ENCODE measurements at places on chromosomes 11 and 22.

DNA sequence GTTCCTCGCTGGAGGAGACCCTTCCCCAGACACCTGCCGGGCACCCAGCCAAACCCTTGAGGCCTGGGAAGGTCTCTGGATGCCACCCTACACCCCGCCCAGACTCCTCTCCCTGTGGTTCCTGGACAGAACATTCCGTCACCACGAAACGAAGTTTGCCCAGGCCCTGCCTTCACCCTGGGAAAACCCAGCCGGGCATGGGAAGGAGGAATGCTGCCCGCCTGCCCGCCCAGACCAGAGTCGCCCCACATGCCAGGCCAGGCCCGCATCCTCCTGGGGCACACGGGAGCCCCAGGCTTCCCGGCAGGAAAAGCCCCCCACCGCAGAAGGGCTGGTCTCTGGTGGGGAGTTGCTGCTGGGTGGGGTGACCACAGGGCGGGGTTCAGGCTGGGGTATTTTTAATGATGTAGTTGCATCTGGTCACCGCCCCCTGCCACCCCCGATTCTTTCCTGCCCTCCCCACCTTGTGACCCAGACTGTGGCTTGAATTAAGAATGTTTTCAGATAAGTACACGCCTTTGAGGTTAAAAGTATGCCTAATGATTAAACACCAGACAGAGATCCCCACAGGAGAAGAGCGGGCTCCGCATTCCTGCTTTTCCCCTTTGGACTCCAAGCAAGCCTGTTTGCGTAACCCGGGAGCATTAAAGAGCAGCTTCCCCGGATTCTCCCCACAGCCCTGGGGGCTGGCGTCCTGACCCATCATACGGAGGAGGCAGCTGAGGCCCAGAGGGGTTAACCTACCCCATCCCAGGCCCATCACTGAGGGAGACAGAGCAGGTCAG, 44.6 kb upstream of the PPARA start:
- DNase-seq = no peak

DNA sequence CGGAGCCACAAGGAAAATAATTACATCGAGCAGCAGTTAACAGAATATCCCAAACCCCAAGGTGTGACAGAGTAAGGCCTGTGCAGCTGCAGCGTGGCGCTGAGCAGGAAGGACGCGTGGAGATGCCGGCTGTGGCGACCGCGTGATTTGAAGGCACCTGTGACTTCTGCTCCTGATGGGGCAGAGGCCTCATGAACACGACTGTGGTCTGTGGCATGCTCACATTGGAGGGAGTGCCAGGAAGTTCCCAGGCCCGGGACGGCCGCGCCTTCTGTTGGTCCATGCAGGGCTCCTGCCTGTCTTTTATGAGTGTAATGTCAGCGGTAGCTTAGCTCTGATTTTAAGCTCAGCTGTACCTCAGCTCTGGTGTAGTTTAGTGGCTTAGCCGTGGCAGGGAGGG, 50.4 kb downstream of the TPCN2 start:
- no peak for DNase-seq

DNA sequence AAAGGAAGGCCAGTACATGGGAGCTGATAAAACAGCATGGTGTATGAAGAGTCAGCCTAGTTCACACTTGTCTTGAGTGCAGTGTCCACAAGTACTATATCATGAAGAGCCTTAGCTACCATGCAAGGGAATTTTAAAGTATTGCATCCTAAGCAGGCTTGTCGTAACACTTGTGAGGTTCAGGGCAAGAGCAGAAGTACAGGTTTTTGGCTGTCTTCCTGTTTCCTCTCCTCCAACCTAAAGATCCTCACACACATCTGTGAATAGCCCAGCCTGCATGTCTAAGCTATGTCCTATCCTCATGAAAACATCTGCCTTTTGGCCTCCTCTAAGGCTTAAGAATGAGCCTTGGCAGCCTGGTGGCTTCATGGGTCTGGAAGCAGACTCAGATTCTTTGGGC, 34.6 kb upstream of the TMEM123 start:
- DNase-seq = no peak

- no peak for DNase-seq
Observed at GRCh38 chr11:3221408-3222002, 2.9 kb upstream of the MRGPRG start.

DNA sequence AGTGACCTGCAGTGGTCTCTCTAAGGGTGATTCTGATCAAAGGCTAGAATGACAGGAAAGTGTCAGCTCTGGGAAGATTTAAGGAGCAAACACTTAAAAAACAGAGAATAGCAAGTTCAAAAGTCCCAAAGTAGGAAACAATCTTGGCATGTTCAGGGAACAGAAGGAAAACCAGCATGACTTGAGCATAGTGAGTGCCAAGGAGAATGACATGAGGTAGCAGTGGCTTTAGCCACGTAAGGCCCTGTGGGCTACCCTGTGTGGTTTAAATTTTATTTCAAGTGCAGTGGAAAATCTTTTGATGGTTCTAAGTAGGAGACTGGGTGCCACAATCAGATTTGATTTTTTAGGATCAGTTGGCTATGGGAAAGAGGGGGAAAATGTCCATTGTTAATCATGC, 149.4 kb downstream of the WNT11 start:
- DNase-seq = no peak

GRCh38 chr11:66007201-66007634, 4.6 kb upstream of the CST6 start:
- DNase-seq = no peak

DNA sequence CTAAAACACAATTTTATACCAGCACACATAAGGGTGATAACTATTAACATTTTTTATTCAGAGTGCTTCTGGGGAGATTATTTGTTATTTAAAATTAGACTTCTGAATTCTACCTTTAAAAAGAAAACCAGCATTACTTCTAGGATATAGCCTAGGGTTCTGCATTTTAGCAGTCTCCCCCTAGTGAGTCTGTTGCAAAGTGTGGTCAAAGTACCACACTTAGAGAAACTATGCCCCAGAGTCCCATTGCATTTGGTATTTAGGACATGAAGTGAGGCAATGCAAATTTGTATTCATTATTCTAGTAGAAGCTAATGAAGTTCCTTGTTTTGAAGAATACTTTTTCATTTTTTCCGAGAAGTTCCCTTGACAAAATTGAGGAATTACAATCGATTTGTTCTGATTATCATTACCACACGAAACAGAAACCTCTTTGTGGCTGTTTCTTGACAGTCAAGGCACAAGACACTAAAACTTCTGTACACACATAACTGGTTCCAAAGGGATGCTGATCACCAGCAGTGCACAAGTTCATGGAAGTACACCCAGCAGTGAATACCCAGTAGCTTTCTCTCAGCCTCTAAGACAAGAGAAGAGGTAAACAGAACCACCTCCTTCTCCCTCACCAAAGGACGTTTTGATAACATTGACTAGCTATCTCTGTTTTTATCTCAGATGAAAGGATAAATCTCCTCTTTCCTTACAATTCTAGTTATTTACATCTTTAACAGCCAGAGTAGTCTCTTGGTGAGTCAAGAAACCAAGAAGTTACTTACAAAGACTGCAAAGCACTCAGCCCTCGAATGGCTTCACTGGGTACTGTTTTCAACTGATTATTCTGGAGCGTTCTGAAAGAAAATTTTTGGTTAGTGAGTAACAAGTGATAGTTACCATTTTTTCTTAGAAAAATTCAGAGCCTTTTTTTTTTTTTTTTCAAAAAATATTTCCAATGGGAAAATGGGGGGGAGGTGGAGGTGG, 27.6 kb upstream of the CCDC34 start:
- DNase-seq = no peak

DNA sequence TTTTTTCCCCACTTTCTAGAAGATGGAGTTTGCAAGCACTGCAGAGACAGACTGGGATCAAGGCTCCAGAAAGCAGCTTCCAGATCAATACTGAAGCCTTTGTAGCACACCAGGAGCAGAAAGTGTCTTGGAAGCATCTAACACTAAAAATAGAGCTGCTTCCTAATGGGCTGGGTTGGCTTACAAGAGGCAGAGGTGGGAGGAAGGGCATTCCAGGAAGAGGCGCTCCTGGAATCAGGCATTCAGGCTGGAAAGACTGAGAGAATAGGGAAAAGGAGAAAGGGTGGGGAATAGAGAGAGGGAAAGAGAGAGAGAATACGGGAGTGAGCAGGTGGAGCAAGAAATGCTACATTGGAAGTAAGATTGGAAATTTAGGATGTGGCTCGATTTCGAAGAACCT, 395.9 kb downstream of the OPCML start:
- no peak for DNase-seq

GRCh38 chr11:70225681-70226177, 22.6 kb downstream of the FADD start:
- DNase-seq = no peak
